ENCODE measurements at places on chromosomes 4 and X.

GRCh38 chrX:114581528-114582263 is 2.2 kb upstream of the HTR2C start:
- DNase-seq, result no peak

GRCh38 chr4:185734930-185735329 is 77.1 kb downstream of the SORBS2 start:
- no peak for DNase-seq

DNA sequence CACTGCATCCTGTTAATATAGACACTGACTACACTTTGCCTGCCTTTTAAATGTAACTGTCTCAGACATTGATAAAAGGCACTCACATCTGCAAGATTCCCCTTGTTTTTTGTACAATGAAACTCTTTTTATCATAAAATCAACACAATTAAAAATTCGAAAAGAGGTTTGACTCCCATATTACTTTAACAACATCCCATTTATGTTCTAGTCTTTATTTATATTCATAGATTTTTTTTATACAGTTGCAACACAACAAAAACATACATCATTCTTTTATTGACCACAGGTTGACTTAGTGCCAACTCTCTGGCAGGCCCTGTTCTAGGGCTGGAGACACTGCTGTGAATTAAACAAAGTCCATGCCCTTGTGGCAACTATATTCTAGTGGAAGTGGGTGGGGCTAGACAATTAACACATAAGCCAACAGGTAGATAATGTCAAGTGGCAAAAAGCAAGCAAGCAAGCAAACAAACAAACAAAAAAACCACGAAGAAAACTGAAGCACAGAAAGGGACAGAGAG is 36.8 kb downstream of the ANK2 start:
- DNase-seq, result no peak

GRCh38 chr4:123599061-123599919 is 202.7 kb downstream of the SPRY1 start:
- DNase-seq, result no peak

GRCh38 chr4:970046-970745 is 3.2 kb downstream of the DGKQ start:
- DNase-seq, result no peak

DNA sequence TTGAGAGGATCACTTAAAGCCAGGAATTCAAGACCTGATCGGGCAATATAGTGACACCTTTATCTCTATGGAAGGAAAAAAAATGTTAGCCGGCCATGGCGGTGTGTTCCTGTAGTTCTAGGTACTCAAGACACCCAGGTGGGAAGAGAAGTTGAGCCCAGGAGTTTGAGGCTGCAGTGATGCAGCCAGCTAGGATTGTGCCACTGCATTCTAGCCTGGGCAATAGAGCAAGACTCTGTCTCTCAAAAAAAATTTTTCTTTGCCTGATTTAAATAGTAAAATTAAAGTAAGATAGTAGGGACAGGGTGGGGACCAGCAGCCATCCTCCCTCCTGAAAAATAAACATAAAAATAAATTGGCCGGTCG is 16.9 kb upstream of the FAM47E start:
- DNase-seq, result no peak

- DNase-seq, result no peak
Measured at GRCh38 chr4:60619531-60620305, 580.4 kb upstream of the ADGRL3 start.

DNA sequence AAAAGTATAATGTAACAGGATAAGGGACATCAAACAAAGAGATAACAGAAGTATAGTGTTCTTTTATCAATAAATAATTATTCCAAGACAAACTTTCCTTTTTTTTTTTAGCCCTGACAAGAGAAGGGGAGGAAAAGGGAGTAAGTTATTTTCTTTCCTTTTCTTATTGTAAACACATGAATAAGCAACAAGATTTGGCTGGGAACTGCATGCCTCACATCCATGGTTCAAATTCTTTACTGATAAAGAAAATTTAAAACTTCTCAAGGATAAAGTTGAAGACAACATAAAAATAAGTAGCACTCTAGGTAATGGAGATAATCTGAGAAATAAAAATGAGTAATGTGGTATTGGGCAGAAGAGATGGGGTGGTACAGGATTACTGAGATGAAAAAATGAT is 71.6 kb downstream of the NEK1 start:
- DNase-seq, result no peak

- no peak for DNase-seq
Measured at GRCh38 chr4:160835789-160836188, 1328.0 kb downstream of the FSTL5 start.

GRCh38 chrX:71102292-71102691 is 4.2 kb downstream of the CXorf65 start:
- DNase-seq, result no peak

DNA sequence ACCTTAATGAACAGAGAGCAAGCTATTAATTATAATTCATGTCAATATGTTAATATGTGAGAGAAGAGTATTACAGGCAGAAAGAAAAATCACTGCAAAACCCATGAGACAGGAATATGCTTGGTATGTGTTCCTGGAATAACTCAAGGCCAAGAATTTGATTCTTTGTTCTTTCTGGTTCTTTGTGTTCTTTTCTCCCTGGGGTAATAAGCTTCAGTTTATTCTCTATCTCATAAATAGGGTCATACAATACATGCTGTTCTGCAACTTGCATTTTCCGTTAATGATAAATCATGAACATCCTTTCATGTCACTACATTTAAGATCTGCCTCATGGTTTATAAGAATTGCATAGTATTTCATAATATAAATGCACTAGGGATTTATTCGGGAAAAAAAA is 16.8 kb upstream of the THOC2 start:
- no peak for DNase-seq

DNA sequence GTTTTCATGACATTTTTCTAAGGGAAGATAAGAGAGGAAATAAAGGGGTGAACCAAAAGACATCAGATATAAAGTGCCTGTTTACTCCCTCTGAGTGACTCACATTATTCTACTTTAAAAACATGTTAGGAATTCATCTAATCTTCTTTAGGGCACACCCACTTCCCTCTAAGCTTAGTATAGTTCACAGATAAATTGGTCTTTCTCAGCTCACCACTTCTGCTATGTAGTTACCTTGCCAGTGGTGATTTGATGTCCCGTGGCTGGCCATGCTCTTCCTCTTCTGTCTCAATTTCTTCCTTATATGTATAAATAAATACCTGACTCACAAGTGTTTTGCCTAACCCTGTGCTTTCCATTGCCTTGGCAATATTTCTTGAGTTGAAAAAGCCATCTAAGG is 96.8 kb downstream of the PDLIM5 start:
- DNase-seq, result no peak

DNA sequence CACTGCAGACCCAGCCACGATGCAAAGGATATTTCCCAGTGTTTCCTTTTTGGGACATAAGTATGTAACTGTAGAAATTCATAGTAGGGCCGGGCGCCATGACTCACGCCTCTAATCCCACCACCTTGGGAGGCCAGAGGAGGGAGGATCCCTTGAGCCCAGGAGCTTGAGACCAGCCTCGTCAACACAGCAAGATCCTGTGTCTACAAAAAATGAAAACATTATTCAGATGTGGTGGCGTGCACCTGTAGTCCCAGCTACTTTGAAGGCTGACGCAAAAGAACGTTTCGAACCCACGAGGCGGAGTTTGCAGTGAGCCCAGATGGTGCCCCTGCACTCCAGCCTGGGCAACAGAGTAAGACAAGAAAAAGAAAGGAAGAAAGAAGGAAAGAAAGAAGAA is 49.2 kb downstream of the CRLF2 start:
- DNase-seq, result no peak

GRCh38 chr4:71785959-71786358 is 2.1 kb upstream of the GC start:
- DNase-seq, result no peak

GRCh38 chr4:186819342-186820086 is 95.9 kb upstream of the FAT1 start:
- no peak for DNase-seq

DNA sequence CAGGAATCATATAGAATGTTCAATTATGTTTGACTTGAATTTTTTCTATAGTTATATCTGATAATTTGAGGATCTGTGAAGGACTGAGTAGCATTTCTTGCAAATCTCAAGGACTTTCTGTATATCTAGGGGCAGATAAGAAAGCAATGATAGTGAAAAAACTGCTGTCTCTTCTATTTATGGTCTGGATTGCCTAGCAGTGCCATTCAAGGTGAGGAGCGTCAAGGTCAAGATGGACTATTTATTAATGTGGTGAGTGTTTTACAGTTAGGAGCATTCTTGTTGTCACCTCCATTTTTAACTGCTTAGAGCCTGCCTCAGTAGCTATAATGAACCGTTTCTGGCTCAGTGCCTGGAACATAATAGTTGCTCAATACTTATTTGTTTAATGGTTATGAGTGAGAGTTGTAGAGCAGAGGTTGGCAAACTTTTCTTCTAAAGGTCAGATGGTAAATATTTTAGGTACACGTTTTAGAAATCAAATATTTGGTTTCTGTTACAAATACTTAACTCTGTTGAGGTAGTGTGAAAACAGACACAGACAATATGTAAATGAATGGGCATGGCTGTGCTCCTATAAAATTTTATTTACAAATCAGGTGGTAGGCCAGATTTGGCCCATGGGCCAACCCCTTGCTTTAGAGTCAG is 523.2 kb upstream of the IGFBP7 start:
- no peak for DNase-seq

- no peak for DNase-seq
Measured at GRCh38 chr4:148693913-148694649, 251.9 kb upstream of the NR3C2 start.

GRCh38 chrX:12804655-12805054 is 13.4 kb downstream of the PRPS2 start:
- DNase-seq, result no peak

DNA sequence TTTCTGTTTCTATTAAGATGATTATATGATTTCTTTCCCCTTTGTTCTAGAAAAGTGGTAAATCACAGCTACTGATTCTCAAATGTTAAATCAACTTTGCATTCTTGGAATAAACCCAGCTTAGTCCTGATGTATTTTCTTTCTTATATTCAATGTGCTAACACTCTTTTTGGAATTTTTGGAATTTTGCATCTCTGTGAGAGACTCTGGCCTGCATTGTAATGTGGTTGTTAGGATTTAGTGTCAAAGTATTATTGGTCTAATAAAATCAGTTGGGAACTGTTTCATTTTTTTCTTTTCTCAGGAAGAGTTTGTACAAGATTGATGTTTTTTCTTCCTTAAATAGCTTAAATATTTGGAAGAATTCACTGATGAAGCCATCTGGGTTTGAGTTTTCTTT is 109.6 kb downstream of the KIT start:
- no peak for DNase-seq

GRCh38 chrX:105775679-105776078 is 46.7 kb upstream of the NRK start:
- no peak for DNase-seq

DNA sequence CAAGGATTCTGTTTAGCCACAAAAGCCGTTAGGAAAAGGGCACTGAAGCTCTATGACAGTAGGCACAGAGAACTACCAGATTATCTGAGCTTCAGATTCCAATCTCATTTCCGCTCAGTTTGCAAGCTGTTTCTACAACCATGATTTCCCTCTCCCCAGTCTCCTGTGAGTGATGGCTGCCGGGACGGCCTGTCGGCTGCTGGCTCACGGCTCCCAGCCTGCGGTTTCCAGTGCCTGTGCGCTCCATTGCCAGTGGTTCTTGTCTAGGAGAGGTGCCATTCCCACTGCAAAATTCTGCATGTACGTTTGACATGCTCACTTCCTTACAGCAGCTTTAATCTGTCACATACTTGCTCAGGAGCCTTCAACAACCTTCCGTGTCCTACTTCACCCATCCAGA is 429.1 kb upstream of the FRG1 start:
- DNase-seq, result no peak

GRCh38 chr4:55312489-55313101 is 33.4 kb upstream of the SRD5A3 start:
- DNase-seq, result no peak

- no peak for DNase-seq
Measured at GRCh38 chr4:38803833-38804653, 548 bp downstream of the TLR1 start.

- DNase-seq, result no peak
Measured at GRCh38 chr4:57109847-57110639, at the start of gene IGFBP7. Gene IGFBP7, minus strand, starts transcription at chr4:57110385. Its CDS starts 34 bp downstream, at chr4:57110351.

- no peak for DNase-seq
Measured at GRCh38 chr4:183139058-183139750, 40.1 kb downstream of the WWC2 start.

DNA sequence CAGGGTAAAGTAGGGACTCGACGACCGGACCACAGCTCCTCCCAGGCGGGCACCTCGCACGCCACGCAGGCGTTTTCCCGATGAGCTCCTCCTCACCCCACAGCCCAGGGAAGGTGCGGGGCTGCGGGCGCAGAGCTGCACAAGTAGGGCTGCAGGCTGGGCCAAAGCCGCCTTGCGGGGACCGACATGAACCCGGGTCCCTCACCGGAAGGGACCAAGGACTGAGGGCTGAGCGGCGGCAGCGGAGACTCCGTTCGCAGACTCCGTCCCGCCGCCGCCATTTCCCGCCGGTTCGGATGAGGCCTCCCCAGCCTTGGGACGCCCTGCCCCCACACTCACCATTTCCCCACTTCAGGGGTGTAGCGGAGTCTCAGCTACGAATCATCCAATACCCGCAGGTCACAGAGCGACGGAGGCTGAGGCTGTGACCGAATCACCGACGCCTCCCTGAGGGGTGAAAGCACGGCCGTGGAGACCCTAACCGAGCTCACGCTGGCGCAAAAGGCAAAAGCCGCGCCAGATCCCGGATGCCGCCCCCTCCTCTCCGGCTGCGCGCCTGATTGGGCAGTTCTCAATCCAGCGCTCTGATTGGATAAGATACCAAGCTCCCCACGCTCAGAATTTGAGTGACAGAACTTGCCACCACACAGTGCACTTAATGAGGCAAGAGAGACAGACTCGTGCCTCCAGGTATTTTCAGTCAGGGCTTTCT is at the start of gene ZNF732:
ZNF732 (minus strand) TSS at position 506 of the 712 bp plus-strand sequence; CDS start at position 342, 164 bp downstream.
- DNase-seq, result no peak

GRCh38 chr4:87031920-87032319 is 97.1 kb downstream of the AFF1 start:
- DNase-seq, result no peak

- no peak for DNase-seq
Measured at GRCh38 chr4:6335040-6335590, 65.5 kb downstream of the WFS1 start.

DNA sequence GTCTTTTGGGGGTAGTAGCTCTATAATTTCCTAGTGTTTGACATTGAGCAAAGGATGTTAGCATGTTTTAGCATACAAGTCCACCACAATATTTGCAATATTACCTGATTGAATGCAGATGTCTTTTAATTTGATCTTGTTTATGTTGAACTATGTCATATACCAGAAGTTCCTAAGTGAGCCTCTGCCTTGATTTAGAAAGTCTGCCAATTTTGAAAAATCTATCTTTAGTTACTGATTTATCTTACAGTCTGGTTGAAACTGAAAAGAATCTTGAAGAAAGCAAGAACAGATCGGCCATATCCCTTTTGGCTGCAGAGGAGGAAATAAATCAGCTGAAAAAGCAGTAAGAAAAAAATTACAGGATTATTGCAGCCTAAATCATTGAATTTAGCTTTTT is 18.5 kb downstream of the SPATA18 start:
- DNase-seq, result no peak

Measured in activated CD4-positive, alpha-beta T cell treated with anti-CD3 and anti-CD28 coated beads for 1 hour (primary cell).